ENCODE measurements at places on chromosomes 1 and 21.

DNA sequence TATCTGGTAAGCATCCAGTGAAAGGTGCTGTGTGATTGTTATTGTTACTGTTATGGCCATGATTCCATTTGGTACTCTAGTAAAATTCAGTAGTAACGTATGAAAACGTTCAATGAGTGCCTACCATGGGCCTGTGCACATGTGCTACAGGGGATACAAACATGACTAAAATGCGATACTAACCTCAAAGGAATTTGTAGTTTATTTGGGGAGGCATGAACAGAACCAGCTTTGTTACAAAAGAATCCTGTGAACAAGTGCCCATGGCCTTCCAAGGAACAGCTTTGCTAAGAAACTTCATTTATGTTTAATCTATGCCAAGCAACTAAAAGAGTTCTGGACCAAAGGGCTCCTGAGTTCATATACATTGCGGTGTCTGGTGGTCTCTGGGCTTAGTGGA lies 28.7 kb downstream of the PTGFR start:
- no peak for DNase-seq

DNA sequence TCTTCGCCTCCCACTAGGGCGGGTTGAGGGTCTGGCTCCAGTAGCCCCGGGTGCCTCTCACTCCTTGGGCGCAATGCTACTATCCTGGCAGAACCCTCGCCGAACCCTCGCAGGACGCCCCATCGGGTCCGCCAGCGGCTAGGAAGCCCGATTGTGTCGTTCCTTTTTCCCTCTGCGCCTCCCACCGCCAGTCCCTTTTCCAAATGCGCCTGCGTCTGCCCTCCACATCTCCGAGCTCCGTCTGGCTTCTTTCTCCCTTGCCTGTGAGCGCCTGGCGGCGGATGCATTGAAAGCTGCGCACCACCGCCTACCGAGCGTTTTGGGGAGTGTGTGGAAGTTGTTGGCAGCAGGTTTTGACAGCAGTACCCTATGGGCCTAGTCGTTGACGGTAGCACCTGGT lies 1.0 kb upstream of the DIRAS3 start:
- peak; percentile 4 for DNase-seq

- DNase-seq, result no peak
Observed at GRCh38 chr21:20257052-20257740, 741.0 kb upstream of the NCAM2 start.

DNA sequence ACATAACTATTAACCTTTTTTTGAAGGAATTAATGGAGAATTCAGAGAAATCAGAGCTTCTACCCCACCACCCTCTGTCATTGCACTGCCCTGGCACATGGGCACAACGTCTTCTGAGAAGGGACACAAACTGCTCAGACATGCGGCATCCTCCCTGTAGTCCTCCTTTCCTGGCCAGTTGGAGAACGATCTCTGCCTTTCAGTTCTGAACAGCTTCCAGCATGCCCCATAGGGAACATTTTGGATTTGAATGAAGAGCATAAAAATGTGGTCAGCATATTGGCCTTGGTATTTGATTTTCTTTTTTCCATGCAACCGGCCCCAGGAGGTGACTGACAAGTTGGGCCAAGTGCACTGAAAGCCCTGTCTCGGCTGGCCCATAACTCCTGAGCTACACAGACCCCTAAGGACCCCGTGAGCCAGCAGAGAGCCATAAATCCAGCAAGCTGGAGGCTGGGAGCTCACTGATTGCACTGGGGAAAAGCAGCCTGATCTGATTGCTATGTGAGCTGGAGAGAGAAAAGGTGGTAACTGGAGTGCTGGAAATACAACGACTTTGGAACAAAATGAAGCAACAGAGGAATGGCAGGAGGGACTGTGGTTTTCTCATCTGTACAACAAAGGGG lies 10.9 kb upstream of the BLACAT1 start:
- DNase-seq, result no peak

GRCh38 chr1:102858695-102859094 lies 249.6 kb downstream of the COL11A1 start:
- no peak for DNase-seq

- DNase-seq, result no peak
Observed at GRCh38 chr1:223180731-223181321, 37.8 kb upstream of the TLR5 start.

DNA sequence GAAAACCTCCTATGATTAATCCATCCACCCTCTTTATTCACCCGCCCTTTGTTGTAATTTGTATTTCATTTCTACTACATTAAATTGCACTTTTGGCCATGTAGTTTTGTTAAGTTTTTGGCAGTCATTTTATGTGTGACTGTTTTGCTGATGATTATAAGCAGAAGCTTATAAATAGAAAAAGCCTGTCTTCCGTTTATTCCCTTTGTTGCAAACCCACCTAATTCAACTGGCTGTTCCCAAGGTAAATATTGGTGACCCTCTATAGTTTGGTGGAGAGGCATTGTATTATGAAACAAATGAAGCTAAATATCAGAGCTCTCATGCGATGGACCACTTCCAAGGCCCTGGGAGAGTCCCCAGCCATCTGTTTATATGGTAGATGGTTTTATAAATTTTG lies 36.7 kb upstream of the IGSF3 start:
- DNase-seq, result no peak

- no peak for DNase-seq
Observed at GRCh38 chr1:242128951-242129502, 130.1 kb upstream of the MAP1LC3C start.

GRCh38 chr1:62687903-62688686 lies at the start of gene DOCK7:
Gene DOCK7 (minus strand): TSS chr1:62688386. CDS start chr1:62688264, 122 bp downstream.
- DNase-seq, result peak; percentile 63

GRCh38 chr21:42049578-42050430 lies 21.3 kb upstream of the UMODL1 start:
- no peak for DNase-seq

- DNase-seq, result no peak
Observed at GRCh38 chr1:44134071-44134920, 7.1 kb downstream of the KLF18 start.

DNA sequence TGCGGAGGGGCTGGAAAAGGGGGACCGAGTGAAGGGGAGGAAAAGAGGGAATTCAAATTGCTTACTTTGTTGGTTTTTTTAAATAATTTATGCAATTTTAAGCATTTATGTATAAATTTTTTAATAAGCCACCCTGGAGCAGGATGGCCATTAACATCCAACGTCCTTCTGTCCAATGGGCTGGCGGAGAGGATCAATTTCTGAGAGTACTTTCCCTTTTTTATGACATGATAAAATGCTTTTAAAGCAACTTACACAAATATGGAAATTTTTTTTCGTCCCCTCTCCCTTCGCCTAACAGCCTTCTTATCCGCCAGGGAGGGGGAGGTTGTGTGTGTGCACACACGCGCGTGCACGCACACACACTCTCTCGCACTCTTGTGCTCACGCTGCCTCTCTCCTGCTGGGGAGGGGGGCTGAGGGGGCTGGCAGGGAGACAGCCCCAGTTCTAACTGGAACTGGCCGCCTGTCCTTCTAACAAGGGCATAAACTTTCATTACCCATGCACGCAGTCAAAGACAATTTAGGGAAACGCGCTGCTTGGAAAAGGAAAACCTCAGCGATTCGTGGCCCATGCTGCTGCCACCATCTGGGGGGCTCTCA lies 123.2 kb downstream of the CASZ1 start:
- DNase-seq, result no peak

DNA sequence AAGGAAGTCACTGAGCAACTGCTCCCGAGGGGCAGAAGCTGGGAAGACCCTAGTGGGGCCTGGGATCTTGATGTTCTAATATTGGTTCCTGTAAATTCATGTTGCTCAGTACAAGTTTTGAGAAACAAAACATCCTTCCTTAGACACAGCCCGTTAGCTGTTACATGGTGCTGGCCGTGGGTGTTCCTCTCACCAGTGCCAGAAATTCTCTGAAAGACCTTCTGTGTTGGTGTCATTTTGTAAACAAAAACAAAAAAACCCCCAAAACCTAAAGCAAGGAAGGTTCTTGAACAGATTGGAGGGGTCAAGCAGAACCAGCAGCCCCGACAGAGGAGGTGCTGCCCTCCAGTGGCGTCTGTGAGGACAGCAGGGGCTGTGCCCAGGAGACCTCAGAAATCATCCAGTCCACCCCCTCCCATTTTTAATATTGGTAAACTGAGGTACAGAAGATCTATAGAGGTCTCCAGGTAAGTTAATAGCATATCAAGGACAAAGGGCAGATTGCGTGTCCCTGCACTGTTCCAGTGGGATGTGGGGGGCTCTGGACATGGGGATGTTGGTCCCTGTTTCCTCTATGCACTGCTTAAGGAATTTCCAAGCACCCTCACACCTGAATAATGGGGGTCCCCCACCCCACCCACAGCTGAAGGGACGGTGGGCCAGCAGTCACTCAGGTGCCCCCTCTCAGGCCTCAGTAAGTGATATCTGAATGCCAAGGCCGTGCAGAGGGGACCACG lies 38.2 kb downstream of the SLC2A7 start:
- peak; percentile 58 for DNase-seq

DNA sequence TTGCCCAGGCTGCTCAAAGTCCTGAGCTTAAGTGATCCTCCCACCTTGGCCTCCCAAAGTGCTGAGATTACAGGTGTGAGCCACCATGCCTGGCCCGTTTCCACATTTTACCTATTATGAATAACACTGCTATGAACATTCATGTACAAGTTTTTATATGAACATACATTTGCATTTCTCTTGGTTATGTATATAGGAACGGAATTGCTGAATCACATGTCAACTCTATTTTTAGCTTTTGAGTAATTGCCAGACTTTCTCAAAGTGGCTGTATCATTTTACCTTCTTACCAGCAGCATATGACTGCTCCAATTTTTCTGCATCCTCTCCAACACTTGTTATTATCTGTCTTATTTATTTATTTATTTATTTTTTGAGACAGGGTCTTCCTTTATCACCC lies 2.7 kb downstream of the SPATA21 start:
- DNase-seq, result no peak

GRCh38 chr1:156669794-156670193 lies 7.4 kb downstream of the NES start:
- DNase-seq, result no peak

DNA sequence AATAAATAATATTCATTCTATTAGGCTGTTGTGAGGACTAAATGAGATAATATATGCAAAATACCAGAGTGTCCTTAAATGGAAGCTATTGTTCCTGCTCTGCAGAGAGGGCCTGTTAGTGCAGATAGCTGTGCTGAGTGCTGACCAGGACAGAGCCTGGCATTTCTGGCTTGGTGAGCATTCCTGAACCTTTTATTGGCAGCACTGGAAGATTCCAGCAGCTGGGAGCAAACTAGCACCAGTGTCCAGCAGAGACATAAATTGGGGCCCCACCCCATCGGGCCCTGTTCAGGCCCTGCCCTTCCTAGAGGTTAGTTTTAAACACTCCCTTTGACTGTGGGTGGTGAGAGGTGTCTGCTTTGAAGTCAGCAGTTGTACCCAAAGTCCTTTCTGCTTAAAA lies 85.9 kb upstream of the GADD45A start:
- no peak for DNase-seq

GRCh38 chr21:40504825-40505224 lies 342.1 kb downstream of the DSCAM start:
- DNase-seq, result no peak

DNA sequence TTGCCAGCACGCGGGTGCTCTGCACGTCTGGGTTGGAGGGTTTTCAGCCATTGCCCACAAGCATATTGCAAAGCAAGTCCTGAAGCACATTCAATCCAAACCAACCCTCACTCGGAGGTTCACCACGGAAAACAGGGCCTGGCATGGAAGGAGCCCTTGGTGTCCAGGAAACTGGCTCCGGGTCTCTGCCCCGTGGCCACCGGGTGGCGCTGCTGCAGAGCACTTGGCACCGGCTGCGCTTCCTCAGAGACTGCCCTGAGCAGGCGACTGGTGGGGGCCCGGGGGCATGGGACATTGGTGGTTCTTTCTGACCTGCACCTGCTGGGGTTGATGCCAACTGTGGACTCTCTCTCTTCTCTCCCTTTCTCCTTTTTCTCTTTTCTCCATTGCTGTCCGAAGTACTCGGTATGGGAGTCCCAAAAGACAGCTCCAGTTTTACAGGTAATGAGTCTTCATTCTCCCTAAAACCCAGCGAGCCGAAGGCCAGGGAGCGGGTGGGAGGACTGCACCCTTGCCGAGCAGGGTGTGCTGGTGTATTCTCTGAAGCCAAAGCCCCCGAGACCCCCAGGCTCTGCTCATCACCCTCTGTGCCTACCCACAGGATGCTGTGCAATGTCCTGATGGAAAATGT lies 4.1 kb upstream of the KCNAB2 start:
- no peak for DNase-seq

GRCh38 chr21:14675774-14676530 lies 129.8 kb upstream of the SAMSN1 start:
- DNase-seq, result no peak

DNA sequence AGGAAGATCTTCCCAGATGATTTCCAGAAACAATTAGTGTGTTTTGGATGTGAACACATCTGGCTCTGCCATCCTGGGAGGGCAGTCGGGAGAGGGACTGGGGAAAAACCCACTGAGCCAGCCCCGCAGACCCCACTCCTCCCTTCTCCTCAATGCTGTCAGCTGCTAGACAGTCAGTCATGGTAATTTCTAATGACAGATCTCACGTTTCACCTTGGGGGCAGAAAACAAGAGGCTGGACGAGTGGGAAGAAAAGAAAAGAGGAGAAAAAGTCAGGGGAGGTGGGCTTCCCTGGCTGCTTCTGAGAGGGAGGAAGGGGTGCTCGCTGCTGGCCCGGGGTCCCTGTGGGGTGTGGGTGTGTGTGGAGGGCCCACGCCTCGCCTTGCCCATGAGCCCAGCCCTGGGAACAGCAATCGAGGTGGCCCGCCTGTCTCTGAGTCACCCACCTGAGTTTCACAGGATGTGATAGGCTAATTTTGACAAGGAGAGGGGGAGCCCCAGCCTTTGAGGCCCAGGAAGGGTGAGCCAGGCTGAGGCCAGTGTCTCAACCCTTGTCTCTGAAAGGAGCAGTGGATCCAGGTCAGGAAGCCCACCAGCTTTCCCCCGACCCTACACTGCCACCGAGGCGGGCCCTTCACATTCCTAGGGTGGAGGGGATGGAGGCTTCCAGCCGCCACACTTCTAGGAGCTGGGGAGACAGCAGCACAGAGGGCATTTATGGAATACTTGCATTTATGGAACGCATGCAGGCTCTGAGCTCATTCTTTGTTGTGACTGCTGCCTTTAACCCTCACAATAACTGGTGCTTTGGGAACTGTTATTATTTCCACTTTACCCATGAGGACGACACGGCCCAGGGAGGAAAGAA lies 49.1 kb upstream of the IFNLR1 start:
- DNase-seq, result no peak

DNA sequence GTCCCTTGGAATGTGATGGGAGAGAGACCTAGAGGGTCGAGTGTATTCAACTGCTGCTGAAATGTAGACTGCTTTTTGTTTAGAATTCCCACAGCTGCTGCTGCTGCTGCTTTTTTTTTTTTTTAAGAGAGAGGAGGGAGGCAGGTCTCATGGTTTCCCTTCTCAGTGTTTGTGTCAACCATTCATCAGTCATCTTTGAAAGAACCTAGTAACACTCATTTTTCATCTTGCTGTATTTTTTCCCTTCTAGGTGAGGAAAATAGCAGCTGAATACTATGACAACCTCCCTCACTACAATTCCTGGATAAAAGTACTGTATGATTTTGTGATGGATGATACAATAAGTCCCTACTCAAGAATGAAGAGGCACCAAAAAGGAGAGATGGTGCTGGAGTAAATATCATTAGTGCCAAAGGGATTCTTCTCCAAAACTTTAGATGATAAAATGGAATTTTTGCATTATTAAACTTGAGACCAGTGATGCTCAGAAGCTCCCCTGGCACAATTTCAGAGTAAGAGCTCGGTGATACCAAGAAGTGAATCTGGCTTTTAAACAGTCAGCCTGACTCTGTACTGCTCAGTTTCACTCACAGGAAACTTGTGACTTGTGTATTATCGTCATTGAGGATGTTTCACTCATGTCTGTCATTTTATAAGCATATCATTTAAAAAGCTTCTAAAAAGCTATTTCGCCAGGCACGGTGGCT lies 9.2 kb downstream of the DEGS1 start:
- DNase-seq, result no peak

- DNase-seq, result peak; percentile 5
Observed at GRCh38 chr1:74729741-74730478, 2.9 kb downstream of the CRYZ start.

Measured in caudate nucleus (tissue), 63 donors.